Endothelial cell of umbilical vein (primary cell): ENCODE measurements at places on chromosomes 2 and 18. TPM values are rescaled to one million over a fixed set of nuclear protein-coding genes. Genes with fewer than 3 reads are reported as not detected.

Gene VWA3B
- not detected in 2 replicates for polyA plus RNA-seq

DNA sequence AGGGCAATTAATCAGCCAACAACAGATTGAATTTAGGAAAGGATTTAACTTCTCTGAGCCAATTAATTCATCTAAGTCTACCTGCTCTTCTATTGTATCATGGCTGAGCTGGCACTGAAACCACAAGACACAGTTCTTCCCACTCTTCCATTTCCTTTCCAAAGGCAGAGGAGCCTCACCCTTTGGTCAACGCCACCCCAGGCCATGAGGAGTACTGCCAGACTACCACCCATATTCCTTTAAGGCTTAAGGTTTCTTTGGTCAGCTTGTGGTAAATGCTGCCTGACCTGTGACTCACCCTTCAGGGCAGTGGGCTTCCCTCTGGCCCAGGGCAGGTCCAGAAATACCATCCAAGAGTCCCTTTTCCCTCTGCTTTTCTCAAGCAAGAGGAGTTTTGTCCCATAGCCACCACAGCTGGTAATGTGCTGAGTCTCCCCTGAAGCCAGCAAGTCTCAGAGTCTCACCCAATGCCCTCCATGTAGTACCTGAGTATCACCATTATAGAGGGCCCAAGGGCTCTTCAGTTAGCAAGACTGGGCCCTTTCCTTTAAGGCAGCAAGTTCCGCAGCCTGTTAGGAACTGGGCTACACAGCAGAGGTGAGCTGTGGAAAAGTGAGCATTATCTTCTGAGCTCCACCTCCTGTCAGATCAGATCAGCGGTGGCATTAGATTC, 900.5 kb upstream of the CRIM1 start:
- peak; percentile 7 for DNase-seq

DNA sequence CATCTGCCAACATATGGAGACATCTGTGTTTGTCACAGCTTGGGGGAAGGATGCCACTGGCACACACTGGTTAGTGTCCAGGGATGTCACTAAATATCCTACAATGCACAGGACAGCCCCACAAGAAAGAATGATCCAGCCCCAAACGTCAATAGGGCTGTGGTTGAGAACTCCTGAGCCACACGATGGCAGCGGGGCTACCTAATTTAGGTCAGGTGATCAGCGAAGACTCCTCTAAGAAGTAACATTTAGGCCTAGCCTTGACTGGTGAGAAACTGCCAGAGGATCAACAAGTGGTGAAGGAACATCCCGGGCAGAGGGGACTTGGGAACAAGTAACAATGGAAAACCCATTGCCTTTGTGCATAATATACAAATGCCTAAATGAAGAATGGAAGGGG, 5.0 kb upstream of the TGIF1 start:
- no peak for DNase-seq

- DNase-seq = peak; percentile 44
Measured at GRCh38 chr2:63049970-63050333, 678 bp upstream of the OTX1 start.

GRCh38 chr2:129699781-129700573, 279.5 kb upstream of the RAB6C start:
- no peak for DNase-seq
